ENCODE measurements at places on chromosomes 4 and X. TPM values are rescaled to one million over a fixed set of nuclear protein-coding genes. Genes with fewer than 3 reads are reported as not detected.

GRCh38 chr4:19941434-19941833, 310.3 kb upstream of the SLIT2 start:
- DNase-seq, result no peak

- DNase-seq, result no peak
Observed at GRCh38 chr4:27397886-27398285, 537.2 kb downstream of the STIM2 start.

DNA sequence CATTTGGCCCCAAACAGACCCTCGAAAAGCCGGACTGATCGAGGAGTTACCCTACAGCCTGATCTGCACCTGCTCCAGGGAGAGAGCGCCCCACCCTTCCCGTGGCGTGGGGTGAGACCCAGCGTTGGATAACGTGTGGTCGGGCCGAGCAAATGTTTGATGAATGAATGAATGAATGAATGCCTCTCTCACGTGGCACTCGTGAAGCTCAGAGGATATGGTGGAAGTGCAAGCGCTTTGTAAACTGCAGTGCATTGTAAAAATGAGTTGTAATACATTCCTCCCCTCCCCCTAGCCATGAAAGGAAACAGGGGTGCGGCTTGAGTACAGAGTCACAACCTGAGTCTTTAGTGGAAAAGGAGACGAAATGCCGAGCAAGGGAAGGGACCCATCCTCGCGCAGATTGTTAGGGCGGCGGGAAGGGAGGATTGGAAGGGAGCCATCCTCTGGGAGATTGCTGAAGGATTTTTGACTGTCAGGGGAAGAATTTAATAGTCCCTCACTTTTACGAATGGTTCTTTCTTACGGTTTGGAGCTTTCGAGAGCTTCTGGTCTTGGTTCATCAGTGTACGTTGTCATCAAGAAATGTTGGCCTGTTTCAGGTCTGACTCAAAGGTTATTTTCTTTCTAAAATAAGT, 772 bp upstream of the FBXW7 start:
- DNase-seq, result no peak

- peak; percentile 88 for DNase-seq
Observed at GRCh38 chr4:15001248-15001868, 923 bp upstream of the CPEB2 start.

DNA sequence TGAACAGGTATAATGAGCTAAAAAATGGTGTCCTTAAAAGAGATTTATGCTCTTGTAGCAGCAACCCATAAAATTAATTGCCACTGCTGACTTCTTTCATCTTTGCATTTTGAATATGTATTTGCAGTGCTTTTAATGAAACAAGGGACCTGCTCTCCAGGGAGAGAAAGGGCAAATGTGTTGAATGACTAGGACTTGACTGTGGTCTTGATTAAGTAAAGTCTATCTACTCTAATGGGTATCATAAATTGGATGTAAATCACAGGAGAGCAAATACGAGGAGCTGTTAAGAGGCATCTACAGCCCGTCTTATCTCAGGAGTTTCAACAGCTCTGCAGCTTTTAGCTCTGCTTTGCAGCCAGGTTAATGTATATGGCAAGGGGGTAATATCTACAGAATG, 216.4 kb downstream of the PALLD start:
- DNase-seq, result no peak

- DNase-seq, result no peak
Observed at GRCh38 chr4:100936661-100937375, 410.5 kb downstream of the PPP3CA start.

GRCh38 chrX:64428371-64428770, 33.1 kb upstream of the MTMR8 start:
- DNase-seq, result no peak

DNA sequence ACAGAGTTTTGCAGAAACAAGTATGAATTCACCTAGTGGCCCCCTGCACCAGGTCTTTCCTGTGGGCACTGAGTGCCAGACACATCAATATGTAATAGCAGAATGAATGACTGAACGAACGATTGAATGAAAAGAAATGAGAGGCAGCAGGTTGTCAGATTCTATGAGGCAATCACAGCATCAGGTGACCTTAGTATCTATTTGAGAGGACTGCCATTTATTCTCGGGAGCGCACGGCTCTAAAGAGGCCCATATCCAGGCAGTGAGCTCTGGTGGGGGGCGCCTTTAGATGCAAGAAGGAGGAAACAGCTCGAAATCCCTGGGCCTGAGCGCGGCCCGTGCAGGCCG, 528 bp upstream of the SLC25A4 start:
- DNase-seq, result no peak

DNA sequence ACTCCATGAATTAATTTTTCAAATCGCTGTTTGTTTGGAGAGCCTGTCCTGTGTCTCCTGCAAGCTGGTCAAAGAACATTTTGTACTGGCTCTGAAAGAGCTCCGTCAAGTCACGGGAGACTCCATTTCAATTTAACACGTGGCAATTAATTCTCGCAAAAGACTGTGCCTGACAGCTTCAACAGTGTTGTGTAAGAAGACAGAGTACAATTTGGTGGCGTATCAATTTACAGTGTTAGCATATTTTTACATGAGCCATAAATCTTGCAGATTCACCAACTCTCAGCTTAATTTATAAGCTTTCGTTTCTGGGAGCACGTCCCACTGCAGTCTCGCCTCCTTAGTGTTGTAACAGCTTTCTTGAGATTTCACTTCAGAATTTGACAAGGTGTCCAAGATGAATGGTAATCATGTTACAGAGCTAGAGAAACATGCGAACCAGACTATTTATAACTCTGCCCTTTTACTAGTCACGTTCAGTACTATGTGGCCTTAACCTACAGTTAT, 70.8 kb downstream of the RWDD4 start:
- no peak for DNase-seq

DCTD gene
- 49.6 TPM for total RNA-seq

AMTN gene
- not detected for total RNA-seq

VEGFD gene
- 1.3 TPM for total RNA-seq

DUX4 gene
- total RNA-seq, result not detected

FAT4 gene
- 18.6 TPM for total RNA-seq

MAGEE2 gene
- total RNA-seq, result not detected

UGT2A2 gene
- total RNA-seq, result not detected
